Left renal cortex interstitium (tissue), 4 donors: ENCODE measurements at places on chromosomes 4 and X. TPM values are rescaled to one million over a fixed set of nuclear protein-coding genes. Genes with fewer than 3 reads are reported as not detected.

Gene CXorf49
- not detected for polyA plus RNA-seq

Gene SERTM2
- not detected for polyA plus RNA-seq

GRCh38 chrX:17521871-17522693 lies 147.1 kb downstream of the NHS start:
- no peak for DNase-seq

DNA sequence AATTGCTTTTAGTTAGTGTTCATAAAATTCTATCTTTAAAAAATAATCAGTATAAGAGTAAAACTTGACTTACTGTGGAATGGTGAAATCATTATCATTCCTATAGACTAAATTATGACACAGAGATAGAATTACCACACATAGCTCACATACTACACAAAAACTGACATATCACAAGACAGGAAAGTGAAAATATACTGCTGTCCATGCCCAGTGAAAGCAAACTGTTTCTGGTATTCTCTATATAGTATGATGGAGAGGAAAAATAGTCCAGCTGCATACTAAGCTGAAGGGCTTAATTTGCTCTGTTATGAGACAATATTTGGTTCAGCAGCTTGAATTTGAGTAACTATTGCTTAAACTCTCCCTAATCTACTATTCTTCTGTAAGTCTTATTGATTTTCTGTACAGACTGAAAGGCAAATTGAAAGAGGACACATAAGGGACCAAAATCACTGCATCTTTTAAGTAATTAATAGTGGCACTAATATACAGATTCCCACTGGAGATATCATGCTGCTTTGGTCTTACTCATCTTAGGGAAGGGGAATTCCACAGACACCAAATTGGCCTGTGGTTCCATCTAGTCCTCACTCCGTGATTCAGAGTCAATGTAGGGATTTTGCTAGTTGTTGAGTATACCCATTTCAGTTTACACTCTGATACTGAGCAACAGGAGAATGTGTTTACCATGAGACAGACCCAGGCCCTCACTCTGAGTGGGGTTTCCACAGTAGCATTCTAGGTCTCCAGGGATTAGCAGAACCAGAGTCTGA lies 47.4 kb upstream of the AGA start:
- DNase-seq: no peak

GRCh38 chrX:123961268-123962005 lies at the start of gene STAG2:
Gene STAG2 (plus strand): TSS chrX:123961706. CDS start chrX:124022628, 60,922 bp downstream.
- DNase-seq: peak; percentile 74

DNA sequence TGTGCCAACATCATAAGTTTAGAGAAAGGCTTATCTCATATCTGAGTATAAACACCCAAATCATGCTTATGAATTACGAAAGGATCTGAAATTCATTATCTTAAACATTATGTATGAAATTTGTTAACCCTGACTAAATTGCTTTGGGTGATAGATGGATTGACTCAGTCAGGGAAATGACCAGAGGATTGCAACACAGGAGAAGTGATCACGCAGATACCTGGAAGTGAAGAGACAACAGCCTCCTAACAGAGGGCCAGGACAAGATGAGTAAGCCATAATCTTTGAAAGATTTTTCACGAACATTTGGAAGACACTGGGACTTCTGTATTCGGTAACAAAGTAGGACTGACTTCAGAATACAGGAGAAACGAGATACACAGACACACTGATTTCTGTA lies 363.4 kb downstream of the DMD start:
- DNase-seq: no peak

GRCh38 chr4:188976644-188977115 lies 837.4 kb downstream of the TRIML1 start:
- peak; percentile 23 for DNase-seq

DNA sequence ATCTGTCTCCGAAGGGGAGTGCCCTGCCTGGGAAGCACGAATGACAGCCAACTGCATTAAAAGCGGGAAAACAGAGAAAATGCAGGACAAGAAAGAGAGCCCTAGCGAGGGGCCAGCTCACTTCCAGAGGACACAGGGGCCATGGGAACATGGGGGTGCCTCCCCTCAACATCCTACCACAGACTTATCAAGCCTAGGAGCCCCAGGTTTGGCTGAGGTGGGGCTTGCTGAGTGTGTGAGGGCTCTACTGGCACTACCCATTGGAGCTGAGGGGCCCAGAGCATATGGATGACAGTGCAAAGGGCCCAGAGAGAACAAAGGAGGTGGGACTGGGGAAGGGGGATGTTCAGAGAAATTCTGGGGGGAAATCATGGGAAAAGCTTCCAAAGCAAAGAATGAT lies 101.8 kb downstream of the PJA1 start:
- no peak for DNase-seq

DNA sequence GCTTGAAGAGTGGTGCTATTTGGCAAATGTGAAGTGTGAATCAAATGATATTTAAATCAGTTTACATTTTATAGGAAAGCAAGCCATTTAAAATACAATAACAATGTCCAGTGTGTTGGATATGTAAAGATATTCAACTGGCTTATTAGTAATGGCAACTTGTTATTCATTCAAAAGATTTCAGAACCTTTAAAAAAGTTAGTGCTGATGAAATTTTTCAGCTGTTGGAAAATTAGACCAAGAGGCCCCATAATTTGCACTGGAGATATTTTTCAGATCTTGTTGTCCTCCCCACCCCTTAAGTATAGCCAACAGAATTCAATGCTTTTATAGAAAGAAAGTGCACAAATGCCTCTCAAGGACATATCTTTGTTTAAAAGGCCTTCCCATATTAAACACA lies 54.6 kb downstream of the UNC5C start:
- no peak for DNase-seq

- DNase-seq: no peak
Measured at GRCh38 chrX:119573840-119574393, 446 bp upstream of the UBE2A start.
